ENCODE measurements at places on chromosomes 16 and 17.

- no peak for DNase-seq
These were observed 194.4 kb downstream of the MAP2K6 start for GRCh38 chr17:69608808-69609472.

DNA sequence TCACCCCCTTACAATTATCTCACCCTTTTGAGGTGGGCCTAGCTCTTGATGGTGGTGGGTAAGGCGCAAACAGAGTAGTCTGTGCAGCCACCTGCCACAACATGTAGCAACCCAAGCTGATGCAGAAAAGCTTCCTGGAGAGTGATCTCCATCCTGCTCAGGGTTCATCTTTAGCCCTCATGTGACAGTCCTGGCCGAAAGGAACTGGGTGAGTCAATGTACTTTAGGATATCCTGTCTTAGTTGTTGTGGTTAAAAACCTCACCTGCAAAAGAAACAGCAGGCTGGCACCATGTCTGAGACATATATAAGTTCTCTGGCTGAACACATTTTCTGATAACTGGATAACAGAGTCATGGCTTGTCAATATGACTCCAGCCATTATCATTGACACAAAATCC, 183.5 kb upstream of the CPHXL start:
- no peak for DNase-seq

DNA sequence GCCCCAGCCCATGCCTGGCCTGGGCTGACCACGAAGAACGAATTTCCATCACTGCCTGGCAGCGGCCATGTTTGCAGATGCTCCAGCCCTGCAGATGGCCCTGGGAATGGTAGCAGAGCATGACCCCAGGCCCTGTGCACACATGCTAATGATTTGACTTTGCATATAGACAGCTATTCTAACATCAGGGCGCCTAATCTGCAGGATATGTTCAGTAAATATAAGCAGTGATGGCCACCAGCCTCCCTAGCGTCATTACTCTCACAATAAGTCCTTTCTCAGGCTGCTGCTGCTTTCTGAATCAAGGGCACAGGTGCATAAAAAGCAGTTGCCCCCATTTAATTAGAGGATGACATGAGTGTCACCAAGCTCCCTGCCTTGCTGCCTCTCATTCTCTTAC, 24.2 kb downstream of the DNAH9 start:
- no peak for DNase-seq

DNA sequence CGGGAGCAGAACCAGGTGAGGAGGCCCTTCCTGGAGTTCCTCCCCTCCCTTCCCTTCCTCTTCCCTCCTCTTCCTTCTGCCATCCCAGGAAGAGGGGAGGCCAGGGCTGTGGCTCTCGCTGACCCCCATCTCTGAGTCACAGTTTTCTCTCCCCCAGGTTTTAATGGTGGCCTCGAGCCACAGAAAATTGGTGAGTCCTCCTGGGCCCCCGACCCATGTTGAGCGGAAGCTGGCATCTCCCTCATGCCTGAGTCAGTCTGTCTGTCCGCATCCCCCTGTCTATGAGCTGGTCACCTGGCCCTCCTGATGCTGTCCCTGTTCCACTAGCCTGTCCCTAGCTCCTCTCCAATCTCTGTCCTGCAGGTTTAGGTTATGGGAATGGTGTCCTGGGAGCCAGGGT, 12.8 kb upstream of the CLDN9 start:
- no peak for DNase-seq

- DNase-seq: no peak
These were observed 8.2 kb downstream of the SLC6A2 start for GRCh38 chr16:55663765-55664677.

DNA sequence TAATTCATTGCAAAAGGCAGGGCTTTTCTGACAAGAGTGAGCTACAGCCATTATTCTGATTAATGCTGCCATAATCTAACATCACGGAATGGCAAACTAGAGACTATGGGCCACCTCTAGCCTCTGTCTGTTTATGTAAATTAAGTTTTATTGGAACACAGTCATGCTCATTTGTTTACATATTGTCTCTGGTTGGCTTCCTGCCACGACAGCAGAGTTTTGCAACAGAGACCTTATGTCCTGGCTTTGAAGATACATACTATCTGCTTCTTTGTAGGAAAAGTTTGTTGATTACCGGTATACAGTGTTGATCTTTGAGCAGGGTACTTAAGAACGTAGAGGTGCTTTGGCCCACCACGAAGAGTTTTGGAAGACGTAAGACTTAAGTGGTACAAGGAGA, 715.9 kb upstream of the RBFOX1 start:
- no peak for DNase-seq

GRCh38 chr16:77991701-77992100, 30.6 kb upstream of the CLEC3A start:
- no peak for DNase-seq

DNA sequence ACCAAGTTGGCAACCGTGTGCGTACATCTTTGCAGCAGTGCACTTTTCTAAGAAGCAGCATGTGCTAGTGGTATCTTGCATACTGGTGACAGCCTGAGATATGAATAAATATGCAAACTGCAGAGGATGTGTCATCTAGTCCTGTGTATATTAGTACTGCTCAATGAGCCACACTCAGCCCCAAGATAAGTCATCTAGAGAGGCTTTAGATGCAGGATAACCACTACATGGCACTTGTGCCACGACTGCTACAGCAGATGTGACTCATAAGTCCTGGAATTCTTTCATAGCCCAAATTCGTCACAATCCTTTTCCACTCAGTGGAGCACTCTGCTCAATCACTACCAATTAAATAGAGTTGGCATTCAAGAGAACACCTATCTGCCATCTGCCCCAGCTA, 171.5 kb downstream of the AXIN2 start:
- no peak for DNase-seq

DNA sequence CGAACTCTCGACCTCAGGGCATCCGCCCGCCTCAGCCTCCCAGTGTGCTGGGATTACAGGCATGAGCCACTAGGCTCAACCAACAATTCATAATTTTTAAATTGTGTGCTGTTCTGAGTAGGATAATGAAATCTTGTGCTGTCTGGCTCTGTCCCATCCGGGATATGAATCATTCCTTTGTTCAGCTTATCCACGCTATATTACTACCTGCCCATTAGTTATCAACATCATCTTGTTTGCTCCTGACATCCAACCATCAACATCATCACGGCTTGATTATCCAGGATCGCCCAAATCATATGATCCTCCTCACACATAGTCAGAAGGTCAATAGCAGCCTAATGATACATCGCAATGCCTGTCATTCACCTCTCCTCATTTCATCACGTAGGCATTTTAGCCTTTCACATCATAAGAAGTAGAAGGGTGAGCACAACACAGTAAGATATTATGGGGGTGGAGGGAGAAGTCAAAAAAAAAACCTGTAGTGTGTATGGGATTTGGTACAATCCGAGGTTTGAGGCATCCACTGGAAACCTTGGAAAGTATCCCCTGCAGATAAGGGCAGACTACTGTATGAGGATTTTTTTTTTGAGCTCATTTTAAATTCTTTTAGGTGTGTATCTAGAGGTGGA, 77.0 kb upstream of the SIAH1 start:
- no peak for DNase-seq

DNA sequence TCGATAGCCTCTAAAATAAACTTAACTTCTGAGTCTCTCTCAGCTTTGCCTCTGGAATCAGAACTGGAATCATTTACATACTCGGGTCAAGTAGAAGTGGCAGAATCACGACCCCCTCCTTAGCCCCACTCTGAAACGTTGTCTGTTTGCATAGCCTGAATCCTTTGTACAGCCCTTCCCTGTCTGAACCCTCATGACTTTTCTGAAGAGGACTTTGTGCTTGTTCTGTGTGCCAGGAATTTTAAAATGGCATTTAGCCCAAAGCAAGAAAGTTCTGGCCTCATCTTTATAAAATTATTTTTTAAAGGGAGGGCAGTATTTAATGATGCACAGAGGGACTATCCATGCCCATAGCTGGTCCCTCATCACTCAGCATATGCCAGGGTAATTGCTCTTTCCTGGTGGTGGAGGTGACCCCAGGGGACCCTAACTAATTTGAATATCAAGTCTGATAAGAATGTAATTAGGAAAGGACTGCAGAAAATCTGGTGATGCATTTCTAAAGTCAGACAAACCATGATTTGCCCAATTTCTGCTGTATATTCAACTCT, 342.7 kb upstream of the TNRC6C start:
- DNase-seq: no peak

GRCh38 chr16:84518804-84519341, 14.4 kb upstream of the MEAK7 start:
- DNase-seq: peak; percentile 37

DNA sequence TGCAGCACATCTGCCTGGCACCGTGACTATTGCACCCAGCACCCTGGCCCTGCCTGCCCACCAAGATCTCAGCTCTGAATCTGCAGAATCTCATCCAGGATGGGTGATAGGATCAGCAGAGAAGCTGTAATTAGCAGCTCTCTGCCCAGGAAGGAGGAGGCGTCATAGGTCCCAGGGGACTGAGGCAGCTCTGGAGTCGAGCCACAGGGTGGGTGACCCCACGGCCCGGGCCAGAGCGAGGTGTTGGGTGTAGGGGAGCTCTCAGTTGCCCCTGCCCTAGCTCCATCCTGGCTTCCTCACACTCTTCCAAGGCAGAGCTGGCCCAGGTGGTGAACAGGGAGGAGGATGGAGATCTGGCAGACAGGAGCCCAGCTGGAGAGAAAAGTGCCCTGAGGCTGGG, 18.2 kb upstream of the FAM83G start:
- DNase-seq: no peak

DNA sequence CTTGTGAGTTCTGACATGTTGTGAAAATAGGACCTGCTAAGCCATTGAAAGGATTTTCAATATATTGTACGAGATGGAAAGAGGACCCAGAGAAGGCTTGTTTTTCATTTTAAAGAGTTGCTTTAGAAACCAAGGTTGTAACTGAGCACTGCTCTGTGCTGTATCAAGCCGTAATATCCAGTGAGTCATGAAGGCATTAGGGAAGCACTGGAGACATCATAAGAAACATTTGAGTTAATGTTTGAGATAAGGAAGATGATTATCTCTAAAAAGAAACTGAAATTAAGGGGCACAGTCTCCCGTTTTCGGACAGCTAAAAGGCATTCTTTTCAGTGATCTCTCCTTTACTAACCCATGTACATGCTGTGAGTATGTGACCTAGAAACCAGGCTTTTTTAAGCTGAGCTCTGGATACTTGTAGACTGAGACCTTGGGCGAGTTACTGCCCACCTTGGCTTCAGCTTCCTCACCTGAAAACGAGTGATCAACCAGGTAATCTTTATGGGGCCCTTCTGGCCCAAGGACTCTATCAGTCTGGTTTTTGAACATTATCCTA, 149.2 kb upstream of the TBX2 start:
- no peak for DNase-seq

GRCh38 chr17:30433514-30433913, 43.7 kb upstream of the GOSR1 start:
- DNase-seq: peak; percentile 21

DNA sequence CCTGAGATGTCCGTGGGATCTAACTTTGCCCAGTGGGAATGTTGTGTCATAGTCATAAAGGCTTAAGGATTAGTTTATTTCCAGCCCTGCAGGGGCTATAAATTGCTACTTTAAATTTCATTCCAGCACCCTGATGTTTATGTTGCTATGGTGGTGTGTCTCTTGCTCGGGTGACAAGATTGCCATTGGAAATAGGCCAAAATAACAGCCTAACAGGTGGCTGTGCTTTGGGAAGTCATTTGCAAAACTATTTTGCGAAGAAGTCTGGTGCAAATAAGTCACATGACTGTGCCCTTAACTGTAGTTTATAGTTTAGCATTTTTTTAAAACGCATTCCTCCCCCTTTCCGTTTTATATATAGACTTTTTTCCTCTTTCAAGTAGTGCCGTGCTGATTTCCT, 23.1 kb downstream of the PITPNC1 start:
- no peak for DNase-seq

- DNase-seq: no peak
These were observed 141.5 kb upstream of the MED13 start for GRCh38 chr17:62206550-62206949.

DNA sequence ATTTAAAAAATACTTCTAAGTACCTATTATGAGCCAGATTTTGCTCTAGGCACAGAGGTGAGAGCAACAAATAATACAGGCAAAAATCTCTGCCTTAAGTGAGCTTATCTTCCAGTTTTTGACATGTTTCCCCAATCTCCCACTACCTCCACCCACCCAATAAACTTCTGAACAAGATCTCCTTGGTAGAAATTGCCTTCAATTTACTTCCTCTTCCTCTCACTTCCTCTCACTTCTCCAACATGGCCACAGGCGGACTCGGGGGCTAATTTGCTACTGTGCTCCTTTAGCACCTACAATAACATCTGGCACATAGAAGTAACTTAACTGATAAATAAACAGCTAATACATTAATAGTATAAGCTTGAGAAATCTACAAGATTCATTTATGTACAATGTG, 82.6 kb downstream of the CACNG1 start:
- no peak for DNase-seq

GRCh38 chr16:7763111-7763510, 430.5 kb downstream of the RBFOX1 start:
- DNase-seq: no peak

GRCh38 chr16:15899538-15900100, 11.2 kb upstream of the CEP20 start:
- no peak for DNase-seq

GRCh38 chr17:48432820-48433775, 3.1 kb upstream of the SKAP1 start:
- no peak for DNase-seq

DNA sequence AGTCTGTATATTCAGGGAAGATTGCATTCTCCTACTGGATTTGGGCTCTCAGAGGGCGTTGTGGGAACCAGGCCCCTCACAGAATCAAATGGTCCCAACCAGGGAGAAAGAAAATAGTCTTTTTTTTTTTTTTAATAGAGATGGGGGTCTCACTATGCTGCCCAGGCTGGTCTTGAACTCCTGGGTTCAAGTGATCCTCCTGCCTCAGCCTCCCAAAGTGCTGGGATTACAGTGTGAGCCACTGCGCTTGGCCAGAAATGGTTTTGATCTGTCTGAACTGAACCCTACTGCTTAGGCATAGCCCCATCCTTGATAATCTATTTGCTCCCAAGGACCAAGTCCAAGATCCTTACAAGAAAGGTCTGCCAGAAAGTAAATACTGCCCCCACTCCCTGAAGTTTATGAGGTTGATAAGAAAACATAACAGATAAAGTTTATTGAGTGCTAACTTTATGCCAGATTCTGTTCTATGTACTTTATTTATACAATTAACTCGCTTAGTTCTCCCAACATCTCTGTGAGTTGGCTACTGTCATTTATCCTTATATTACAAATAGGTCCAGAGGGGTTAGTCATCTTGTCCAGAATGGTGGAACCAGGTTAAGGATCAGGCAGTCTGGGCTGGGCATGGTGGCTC, 13.5 kb downstream of the G6PC1 start:
- no peak for DNase-seq
